ENCODE measurements at places on chromosomes 4 and X. TPM values are rescaled to one million over a fixed set of nuclear protein-coding genes. Genes with fewer than 3 reads are reported as not detected.

DNA sequence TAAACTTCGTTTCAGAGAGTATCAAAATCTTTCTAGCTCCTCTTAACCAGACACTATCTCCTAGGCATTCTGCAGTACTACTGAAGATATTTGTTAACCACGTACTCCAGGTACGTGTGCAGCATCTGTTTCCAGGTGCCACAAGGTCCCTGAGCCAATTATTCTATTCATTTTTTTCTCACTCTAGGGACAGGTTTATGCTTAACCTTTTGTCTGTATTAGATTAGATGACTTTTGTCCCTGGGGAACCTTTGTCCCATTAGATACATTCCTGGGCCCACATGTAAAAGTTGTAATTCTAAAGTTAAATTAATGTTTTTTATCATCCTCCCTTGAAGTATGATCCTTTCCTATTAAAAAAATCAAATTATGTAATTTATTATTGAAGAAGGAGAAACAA is 16.5 kb downstream of the ELOVL6 start:
- peaks cover 35% of the 10 kb centered on the region for H3K4me1 ChIP-seq
- no peaks in the 10 kb centered on the region for H3K27me3 ChIP-seq
- peaks cover 28% of the 10 kb centered on the region for H3K36me3 ChIP-seq
- H3K4me3 ChIP-seq = no peak overlapping the region
- DNase-seq = no peak

DNA sequence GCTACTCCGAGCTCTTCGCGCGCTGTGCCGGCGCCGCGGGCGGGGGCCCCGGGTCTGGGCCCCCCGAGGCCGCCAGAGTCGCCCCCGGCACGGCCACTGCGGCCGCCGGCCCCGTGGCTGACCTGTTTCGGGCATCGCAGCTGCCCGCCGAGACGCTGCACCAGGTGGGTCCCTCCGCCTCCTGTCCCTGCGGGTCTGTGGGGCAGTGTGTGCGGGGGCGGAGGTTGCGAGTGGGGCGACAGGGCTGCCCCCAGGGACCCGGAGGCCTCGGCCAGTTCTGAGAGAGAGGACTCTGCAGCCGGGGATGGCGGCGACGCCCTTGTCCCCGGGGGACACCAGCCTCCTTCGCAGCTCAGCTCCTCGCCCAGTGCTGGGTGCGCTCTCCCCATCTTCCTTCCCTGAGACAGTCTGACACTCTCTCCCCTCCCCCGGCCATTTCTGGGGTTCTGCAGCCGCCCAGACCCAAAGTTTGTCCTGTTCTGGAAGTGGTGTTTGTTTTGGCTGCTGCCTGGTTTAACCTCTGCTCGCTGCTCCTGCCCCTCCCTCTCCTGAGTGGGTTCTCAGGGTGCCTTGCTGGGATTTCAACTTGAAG is 609 bp downstream of the REPS2 start:
- no peak overlapping the region for H3K27ac ChIP-seq
- DNase-seq = no peak
- H3K4me3 ChIP-seq = peak overlapping the region; percentile 93
- H3K36me3 ChIP-seq = no peaks in the 10 kb centered on the region

DNA sequence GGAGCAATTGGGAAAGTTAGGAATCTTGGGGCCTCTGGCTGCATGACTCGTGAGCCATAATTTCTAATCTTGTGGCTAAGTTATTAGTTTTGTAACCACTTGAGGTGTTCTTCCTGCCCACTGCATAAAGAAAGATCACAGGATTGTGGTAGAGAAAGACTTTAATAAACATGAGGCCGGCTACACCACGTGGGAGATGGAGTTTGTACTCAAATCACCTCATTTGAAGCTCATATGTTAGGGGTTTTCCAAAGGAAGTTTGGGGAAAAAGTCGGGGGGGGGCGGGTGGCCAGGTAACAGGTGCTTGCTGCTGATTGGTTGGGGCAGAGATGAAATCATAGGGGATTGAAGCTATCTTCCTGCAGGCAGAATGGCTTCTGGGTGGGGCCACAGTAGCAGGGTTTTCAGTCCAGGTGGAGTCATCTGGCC is 287.8 kb downstream of the ZNF674 start:
- DNase-seq = no peak
- H3K36me3 ChIP-seq = no peaks in the 10 kb centered on the region
- H3K27ac ChIP-seq = no peak overlapping the region

- peak overlapping the region; percentile 14 for H3K4me3 ChIP-seq
- no peaks in the 10 kb centered on the region for H3K36me3 ChIP-seq
- no peak for DNase-seq
- H3K4me1 ChIP-seq = peaks cover 32% of the 10 kb centered on the region
- H3K27me3 ChIP-seq = no peaks in the 10 kb centered on the region
Observed at GRCh38 chr4:6692806-6693205, 872 bp upstream of the S100P start.

SAT1 gene
- 106 TPM for total RNA-seq

FAM184B gene
- total RNA-seq = 0.16 TPM
